Endothelial cell of umbilical vein (primary cell): ENCODE measurements at places on chromosomes 13 and 19. TPM values are rescaled to one million over a fixed set of nuclear protein-coding genes. Genes with fewer than 3 reads are reported as not detected.
A peak's percentile ranks its signal among the peaks of the same experiment; 100 is the strongest.

Gene CD320
- polyA plus RNA-seq = 190 and 255 TPM in 2 replicates

Gene ZNF28
- 4.2 and 16.9 TPM in 2 replicates for polyA plus RNA-seq

Gene ZNF729
- not detected in 2 replicates for polyA plus RNA-seq

Gene VMAC
- 6.9 and 8.9 TPM in 2 replicates for polyA plus RNA-seq

GRCh38 chr13:32911506-32911905 is 104.7 kb upstream of the KL start:
- no peak for DNase-seq

- DNase-seq = no peak
Observed at GRCh38 chr19:27833031-27833430, 1379.9 kb downstream of the UQCRFS1 start.

DNA sequence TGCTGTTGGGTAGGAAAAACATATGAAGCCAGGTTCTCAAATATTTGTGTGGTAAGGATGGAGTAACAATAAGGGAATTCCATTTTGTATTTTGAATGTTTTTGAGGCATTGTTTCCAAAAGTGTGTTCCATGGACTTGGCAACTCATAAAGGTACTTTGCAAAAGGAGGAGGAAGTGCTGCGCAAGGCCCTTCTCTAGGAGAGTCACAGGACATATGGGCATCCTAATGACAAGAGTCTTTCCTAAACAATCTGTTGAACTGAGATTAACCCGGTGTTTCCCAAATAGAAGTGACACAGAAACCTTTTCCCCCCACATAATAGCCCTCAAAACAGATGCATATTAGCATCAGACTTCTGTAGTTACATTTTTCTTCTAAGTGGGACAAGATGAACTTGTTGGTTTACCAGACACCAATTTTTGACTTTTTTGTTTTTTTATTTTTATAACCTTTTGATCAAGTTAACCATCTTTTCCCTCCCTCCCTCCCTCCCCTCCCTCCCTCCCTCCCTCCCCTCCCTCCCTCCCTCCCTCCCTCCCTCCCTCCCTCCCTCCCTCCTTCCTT is 209.3 kb downstream of the PCCA start:
- peak; percentile 48 for DNase-seq

Gene ACER1
- 0.04 TPM in 1 of 2 replicates, not detected in the other for polyA plus RNA-seq

DNA sequence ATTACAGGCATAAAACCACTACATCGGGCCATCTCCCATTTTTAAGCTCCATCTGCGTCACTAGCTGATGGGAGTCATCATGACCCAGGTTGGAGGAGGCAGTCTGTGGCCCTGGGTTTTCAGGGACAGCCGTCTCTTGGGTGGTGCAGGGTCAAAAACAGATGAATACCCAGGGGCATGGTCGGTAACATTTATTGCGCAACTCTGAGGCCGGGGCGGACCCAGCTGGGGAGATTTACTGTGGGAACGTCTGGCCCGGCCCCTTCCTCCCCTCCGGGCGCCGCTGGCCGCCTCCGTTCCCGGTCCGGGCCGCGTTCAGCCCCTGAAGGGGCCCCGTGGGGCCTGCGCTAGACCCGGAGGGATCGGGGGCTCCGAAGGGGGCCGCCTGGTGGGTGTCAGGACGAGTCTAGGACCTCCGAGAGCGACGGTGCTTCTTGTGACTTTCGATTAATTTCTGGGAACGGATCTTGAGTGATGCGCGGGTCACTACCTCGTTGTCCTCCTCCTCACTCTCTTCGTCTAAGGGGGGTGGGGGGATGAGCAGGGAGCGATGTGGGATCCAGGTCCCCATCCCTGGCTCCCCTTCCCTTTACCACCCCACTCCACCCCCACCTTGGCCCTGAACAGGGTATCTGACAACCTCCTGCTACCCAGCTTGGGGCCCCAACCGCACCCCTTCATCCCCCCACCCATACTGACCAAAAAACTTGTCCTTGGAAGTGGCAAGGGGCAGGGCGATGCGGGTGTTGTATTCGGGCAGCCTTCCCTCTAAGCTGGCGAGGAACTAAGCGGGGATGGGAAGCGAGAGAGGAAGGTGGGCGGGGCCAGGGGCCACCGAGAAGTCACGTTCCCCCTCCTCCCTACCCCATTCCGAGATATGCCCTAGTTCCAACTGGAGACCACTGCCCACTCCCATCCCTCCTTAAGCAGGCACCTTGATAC is 1.6 kb upstream of the RGL3 start:
- DNase-seq = no peak

- peak; percentile 81 for DNase-seq
Observed at GRCh38 chr19:1566392-1567115, 1.6 kb downstream of the MEX3D start.

DNA sequence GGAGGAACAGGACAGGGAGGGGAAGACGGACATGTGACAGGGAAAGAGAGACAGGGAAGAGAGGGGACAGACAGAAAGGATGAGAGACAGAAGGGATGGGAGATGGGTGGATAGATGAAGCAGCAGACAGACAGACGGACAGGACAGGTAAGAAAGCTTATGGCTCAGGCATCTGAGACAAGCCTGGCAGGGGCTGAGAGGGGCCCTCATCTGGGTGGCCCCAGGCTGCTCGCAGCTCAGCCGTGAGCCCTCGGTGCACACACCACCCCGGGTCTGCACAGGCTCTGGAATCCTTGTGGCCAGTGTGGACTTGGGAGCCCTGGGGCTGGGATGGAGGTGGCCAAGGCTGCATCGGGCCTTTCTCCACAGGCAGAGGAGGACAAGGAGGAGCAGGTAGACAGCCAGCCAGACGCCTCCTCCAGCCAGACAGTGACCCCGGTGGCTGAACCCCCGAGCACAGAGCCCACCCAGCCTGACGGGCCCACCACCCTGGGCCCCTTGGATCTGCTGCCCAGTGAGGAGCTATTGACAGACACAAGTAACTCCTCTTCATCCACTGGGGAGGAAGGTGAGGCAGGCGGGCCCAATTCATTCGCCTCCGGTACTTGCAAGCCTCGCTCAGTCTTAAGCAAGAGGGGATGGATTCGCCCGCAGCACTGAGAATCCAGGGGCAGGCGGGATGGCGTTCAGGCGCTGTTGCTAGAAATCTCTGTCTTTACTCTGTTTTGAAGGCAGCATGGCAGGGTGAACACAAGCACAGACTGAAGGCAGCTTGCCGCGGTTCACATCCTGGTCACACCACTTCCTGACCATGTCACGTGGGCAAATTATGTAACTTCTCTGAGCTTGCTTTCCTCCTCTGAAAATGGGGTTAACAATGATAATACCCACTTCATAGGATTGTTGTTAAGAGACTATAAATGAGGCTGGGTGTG is 14.0 kb downstream of the GRAMD1A start:
- no peak for DNase-seq

Gene KLC3
- not detected in 2 replicates for polyA plus RNA-seq
